Cardiac muscle cell (in vitro differentiated cells and primary cell): ENCODE measurements at places on chromosomes 2 and 18. TPM values are rescaled to one million over a fixed set of nuclear protein-coding genes. Genes with fewer than 3 reads are reported as not detected.
A peak's percentile ranks its signal among the peaks of the same experiment; 100 is the strongest.

GRCh38 chr2:45892425-45892745 lies 240.9 kb downstream of the PRKCE start:
- peak; percentile 83 for DNase-seq

GRCh38 chr18:261398-262073 lies 6.3 kb downstream of the THOC1 start:
- DNase-seq = no peak

GRCh38 chr2:201127570-201127969 lies 11.6 kb downstream of the CFLAR start:
- peak; percentile 45 for DNase-seq

DNA sequence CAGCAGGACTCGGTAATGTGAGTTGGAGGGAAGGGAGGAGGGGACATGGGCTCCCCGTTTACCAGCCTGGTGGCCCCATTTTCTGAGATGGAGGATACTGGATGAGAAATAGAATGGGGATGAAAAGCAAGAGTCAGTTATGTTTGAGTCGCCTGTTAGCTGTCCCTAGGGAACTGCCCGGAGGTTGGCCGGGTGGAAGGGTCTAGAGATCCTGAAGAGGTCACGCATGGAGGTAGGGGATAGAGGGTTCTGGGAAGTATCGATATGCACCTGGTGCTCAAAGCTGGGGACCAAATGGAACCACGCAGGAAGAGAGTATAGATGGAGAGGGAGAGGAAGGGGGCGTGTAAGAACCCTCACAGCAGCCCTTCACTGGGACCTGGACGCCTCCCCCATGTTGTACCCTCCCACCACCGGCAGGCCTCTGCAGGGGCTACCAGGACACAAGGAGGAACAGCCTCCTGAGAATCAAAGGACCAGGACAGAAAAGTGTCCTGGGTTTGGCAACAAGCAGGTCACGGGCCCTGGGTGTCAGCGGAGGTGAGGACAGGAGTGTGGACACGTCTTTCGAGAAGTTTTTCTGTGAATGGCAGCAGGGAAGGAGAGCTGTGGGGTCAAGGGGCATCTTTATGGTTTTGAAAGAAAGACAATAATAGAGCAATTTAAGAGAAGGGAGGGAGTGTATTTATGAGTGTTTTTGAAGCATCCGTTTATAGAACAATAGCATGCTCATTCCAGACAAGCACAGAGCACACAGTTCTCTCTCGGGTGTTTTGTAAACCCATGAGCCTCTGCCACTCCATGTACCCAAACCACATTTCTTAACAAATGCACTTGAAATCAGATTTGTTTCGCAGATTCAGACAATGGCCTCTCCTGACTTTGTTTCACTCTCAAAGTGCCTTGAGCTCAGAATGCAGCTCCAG lies 132.2 kb downstream of the SMAD7 start:
- DNase-seq = no peak

- DNase-seq = no peak
Measured at GRCh38 chr2:129585760-129586159, 393.7 kb upstream of the RAB6C start.

- DNase-seq = no peak
Measured at GRCh38 chr2:156145469-156145868, 187.1 kb downstream of the NR4A2 start.

GRCh38 chr2:28054916-28055315 lies 164.4 kb downstream of the BABAM2 start:
- DNase-seq = no peak

Gene CYP1B1
- 0.06 TPM in 1 of 2 replicates, not detected in the other for polyA plus RNA-seq
